ENCODE measurements at places on chromosomes 5 and 9.

DNA sequence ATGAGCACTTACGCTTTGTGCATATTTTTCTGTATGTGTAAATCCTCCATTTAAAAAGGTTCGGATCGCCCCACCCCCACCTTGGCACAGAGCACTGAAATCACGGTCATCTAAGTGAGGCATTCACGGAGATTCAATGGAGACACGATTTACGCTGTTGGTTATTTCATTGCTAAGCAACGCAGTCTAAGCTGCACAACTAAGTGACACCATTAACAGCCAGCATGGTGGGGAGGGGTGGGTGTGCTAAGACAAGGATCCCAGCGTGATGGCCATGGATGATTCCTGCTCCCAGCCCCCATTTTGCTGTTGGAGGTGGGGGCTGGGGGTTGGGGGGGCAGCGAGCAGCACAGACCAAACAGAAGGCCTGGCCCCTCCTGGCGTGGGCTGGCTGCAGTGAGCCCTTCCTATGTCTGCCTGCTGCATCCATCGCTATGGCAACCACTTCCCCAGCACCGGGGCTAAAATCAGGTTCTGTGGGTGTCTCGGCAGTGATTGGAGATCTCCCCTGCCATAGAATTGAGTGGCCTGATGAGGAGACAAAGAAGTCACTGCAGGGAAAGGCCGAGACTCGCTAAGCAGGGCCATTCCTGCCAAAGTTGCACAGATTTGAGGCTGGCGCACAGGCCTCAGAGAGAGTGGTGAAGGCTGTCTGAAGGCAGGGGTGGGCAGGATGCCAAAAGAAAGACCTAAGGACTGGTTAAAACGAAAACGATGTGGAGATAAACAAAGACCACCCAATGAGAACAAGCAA lies 14.3 kb upstream of the MARCHF6 start:
- DNase-seq = no peak

GRCh38 chr9:124869466-124869985 lies 7.6 kb downstream of the ARPC5L start:
- no peak for DNase-seq

GRCh38 chr5:179612577-179613459 lies 10.7 kb downstream of the HNRNPH1 start:
- no peak for DNase-seq

DNA sequence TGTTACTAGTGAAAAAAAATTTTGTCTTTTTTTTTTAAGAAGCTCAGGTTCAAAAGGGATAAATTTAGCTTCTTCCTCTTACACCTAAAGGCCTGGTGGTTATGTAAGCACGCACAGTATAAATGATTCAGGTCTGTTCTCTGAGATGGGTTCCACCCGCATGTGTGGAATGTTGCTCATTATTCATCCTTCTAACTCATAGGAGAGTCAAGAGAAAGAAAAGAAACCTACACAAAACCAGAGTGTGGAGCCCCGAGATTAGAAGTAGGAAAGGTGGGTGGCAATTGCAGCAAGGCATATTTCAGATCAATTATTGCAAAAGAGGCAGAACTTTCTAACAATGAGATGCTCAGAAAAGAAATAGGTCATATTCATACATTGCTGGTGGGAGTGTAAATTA lies 13.5 kb downstream of the PLAC8L1 start:
- no peak for DNase-seq

DNA sequence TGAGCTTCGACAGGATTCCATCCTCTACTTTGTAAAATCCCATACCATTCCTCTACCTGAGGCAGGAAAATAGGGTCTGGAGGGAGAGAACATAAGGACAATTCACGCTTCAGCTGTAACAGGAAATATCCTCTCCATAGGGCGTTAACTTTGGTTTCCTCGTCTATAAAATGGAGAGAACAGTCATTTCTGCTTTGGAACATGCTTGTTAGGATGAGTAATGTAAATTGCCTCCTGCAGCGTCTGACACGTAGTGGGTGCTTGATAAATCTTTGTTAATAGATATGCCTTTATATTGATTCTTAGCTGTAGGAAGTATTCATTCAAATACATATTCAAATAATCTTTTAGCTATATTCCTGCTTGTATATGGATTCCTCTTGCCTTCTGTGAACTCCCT lies 711 bp upstream of the SUB1 start:
- no peak for DNase-seq

DNA sequence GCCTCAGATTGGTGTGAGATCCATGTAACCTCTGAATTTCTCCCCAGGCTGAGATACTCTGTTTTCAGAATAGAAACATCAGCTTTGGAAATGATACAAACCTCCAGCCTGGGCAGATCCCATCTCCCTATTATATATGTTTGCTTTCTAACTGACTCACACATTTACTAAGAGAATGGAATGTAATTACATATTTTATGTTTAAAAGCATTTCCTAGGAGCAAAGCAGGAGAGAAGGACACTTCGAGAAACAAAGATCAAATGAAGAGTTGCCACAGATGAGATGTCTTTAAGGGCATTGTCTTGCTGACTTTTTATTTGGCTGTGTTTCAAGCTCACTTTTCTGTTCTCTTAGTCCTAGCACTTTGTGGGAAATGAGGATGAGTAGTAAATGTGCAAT lies 96.3 kb downstream of the CDH18 start:
- DNase-seq = no peak

GRCh38 chr5:78129597-78129996 lies 164.9 kb downstream of the AP3B1 start:
- DNase-seq = no peak

DNA sequence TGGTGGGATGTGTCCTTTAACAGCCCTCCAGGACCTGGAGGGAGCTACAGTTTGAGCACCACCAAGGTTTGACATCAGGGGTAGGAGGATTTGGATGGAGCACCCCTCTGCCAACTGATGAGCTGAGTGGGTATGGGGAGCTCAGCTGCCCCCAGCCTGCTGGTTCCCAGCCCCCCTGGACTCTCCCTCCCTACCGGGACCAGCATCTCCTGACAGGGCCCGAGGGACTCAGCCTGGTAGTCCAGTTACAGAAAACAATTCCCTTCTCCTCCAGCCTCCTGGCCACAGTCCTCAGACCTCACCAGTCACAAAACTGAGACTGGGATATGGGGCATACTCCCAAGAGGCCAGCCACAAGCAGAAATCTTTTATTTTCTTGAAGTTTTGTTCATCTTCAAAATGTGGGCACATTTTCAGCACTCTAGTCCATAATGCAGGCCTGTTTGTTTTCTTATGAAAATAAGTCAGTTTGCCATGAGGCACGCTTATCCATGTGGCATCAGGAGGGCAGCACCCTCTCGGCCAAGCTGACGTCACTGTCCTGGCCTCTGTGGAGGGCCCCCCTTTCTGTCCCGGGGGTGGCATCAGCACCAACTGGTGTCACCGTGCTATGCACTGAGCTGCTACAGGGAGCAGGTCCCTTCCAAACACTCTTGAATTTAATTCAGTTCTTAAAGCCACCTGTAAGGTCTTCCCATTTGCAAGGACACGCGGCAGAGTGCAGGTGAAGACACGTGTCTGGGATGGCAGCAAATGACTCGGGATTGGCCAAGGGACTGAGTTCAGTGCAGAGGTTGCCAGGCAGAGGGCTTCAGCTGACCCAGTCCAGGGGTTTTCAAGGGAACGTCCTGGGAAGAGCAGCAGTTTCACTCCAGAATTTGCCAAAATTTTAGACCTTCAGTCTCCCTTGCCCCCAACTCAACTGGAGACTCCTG lies 187.6 kb downstream of the GADD45G start:
- DNase-seq = no peak
